Cardiac muscle cell (in vitro differentiated cells and primary cell): ENCODE measurements at places on chromosomes 12 and 14. TPM values are rescaled to one million over a fixed set of nuclear protein-coding genes. Genes with fewer than 3 reads are reported as not detected.
A peak's percentile ranks its signal among the peaks of the same experiment; 100 is the strongest.

DNA sequence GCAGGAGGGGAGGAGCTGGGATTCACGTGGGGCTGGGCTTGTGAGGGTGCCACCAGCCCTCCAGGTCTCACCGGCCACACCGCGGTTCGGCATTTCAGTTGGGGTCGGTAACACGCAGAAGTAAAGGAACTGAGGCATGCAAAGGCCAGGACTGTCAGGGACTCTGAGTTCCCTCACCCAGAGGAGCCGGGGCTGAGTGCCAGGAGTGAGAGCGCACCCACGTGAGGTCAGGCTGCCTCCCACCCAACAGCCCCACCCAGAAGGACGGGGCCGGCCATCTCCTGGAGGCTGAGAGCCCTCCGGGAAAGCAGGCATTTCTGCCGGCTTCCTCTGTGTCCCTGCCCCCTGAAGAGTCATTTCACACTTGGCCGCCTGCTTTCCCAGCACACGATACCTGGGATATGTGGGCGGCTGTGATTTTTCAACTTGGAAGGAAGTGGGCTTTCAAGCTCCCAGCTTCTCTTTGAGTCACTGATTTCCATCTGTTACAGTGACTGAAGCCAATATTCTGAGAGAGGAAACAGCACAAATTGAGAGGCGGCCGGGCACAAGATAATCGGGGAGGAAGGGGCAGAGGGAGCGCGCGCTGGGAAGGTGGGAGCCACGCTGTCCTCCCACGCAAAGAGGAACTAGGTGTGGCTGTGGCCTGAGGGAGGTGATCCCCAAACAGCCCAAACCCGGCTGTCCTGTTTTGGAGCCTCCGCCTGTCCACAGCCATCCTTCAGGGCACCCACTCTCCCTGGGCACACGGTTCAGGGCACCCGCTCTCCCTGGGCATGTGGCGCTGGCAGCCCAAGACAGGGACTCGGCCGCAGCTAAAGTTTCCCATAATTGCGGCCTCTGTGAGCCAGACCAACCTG is 19.0 kb downstream of the GALNT9 start:
- no peaks in the 10 kb centered on the region for H3K36me3 ChIP-seq
- H3K4me3 ChIP-seq: no peak overlapping the region
- no peaks in the 10 kb centered on the region for H3K4me1 ChIP-seq
- no peak for DNase-seq
- H3K27ac ChIP-seq: no peak overlapping the region
- H3K27me3 ChIP-seq: no peaks in the 10 kb centered on the region

DNA sequence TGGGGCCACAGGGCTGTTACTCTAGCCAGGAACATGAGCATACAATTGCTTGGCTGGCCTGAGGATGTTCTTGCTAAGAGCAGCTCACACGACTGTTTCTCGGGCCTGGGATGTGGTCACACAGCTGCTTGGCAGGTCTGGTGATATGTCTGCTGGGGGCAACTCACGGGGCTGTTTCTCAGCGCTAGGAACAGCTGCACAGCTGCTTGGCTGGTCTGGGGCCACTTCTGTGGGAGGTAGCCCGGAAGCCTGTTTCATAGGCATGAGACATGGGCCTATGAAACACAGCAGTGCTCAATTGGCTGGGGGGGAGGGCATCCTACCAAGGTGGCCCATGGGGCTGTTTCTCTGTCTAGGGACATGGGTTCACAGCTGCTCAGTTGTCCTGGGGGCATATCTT is 73.4 kb upstream of the DDHD1 start:
- H3K4me3 ChIP-seq: no peak overlapping the region
- DNase-seq: peak; percentile 85
- H3K27me3 ChIP-seq: no peaks in the 10 kb centered on the region

- no peaks in the 10 kb centered on the region for H3K4me1 ChIP-seq
- no peak overlapping the region for H3K27ac ChIP-seq
- no peaks in the 10 kb centered on the region for H3K27me3 ChIP-seq
- H3K4me3 ChIP-seq: no peak overlapping the region
- no peaks in the 10 kb centered on the region for H3K36me3 ChIP-seq
These were observed 5.0 kb downstream of the PTPN6 start for GRCh38 chr12:6956021-6956727.

GRCh38 chr12:57840726-57841125 is 5.8 kb downstream of the CTDSP2 start:
- H3K4me3 ChIP-seq: peak overlapping the region; percentile 8
- H3K27ac ChIP-seq: peak overlapping the region; percentile 87
- H3K4me1 ChIP-seq: peaks cover 86% of the 10 kb centered on the region
- DNase-seq: peak; percentile 66
- no peaks in the 10 kb centered on the region for H3K27me3 ChIP-seq

DNA sequence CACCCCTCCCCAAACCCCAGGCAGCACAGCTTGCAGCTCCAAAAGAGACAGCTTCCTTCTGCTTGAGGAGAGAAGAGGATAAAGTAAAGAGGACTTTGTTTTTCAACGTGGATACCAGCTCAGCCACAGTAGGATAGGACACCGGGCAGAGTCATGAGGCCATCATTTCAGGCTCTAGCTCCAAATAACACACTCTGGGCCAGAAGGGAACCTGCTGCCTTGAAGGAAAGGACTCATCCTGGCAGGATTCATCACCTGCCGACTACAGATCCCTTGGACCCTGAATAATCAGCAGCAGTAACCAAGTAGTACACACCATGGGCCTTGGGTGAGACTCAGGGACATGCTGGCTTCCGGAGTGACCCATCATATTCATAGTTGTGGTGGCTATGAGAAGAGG is 10.4 kb upstream of the CKAP4 start:
- DNase-seq: no peak
- H3K27ac ChIP-seq: no peak overlapping the region
- peaks cover 12% of the 10 kb centered on the region for H3K4me1 ChIP-seq
- H3K36me3 ChIP-seq: no peaks in the 10 kb centered on the region

GRCh38 chr12:66584673-66585072 is 94.2 kb downstream of the GRIP1 start:
- H3K36me3 ChIP-seq: no peaks in the 10 kb centered on the region
- no peak overlapping the region for H3K27ac ChIP-seq
- no peak overlapping the region for H3K4me3 ChIP-seq
- DNase-seq: no peak

GRCh38 chr14:92641306-92641705 is 107.1 kb downstream of the LGMN start:
- no peaks in the 10 kb centered on the region for H3K27me3 ChIP-seq
- no peak for DNase-seq
- no peak overlapping the region for H3K4me3 ChIP-seq
- no peaks in the 10 kb centered on the region for H3K36me3 ChIP-seq
- no peaks in the 10 kb centered on the region for H3K4me1 ChIP-seq
- no peak overlapping the region for H3K27ac ChIP-seq

DNA sequence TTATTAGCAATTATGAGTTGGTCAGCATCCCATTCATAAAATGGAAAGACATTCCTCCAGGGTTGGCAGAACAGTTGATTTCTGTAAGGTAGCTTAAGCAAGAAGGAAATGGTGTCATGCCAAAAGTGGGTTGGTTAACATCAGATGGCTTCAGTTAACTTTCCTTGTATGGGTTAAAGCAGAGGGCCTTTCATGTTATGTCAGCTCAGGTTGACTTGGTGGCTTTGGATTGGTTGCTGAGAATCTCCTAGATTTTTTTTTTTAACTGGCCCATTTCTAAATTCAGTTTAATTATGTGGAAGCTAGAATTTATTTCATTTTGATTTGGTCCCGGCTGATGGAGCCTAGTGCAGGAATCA is 87.8 kb downstream of the BBS10 start:
- H3K4me3 ChIP-seq: no peak overlapping the region
- no peaks in the 10 kb centered on the region for H3K36me3 ChIP-seq
- H3K27me3 ChIP-seq: no peaks in the 10 kb centered on the region
- H3K27ac ChIP-seq: no peak overlapping the region

DNA sequence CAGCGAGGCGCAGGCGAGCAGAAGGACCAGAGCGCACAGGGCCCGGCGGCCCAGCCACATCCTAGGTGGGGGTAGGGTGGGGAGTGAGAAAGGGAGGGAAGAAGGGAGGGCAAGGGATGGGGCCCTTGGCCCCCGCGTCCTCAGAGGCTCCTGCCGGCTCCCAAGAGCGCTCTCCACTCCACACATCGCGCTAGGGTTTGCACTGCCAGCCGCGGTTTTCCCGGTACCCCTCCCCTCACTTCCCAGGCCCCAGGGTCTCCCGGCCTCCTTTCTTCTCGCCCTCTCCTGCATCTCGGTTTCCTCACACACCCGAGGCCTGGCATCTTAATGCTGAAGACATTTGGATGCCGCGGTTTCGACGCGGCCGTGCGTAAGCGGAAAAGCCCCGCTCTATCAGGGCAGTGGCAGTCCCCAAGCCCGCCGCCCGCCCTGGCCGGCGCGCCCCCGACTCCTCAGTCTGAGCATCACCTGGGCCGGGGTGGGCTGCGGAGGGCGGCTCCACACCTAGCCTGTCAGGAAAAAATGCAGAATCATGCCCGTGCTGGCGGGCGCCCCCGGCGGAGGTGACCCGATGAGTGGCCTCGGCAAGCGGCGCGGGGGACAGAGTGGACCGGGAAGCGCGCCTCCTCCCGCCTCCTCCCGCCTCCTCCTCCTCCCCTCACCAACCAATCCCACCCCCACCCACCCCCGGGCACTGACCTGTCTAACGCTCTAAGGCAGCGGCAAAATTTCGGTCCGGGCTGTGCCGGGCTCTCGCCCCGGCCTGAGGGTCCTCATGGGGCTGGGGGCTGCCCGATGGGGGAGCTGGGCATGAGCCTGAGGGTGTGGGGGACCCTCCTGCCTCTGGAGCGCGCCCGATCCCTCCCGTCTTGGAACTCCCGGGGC is 686 bp downstream of the B4GALNT1 start:
- no peak overlapping the region for H3K27ac ChIP-seq
- H3K4me1 ChIP-seq: no peaks in the 10 kb centered on the region
- H3K4me3 ChIP-seq: peak overlapping the region; percentile 38
- H3K27me3 ChIP-seq: peaks cover 96% of the 10 kb centered on the region
- DNase-seq: no peak

DNA sequence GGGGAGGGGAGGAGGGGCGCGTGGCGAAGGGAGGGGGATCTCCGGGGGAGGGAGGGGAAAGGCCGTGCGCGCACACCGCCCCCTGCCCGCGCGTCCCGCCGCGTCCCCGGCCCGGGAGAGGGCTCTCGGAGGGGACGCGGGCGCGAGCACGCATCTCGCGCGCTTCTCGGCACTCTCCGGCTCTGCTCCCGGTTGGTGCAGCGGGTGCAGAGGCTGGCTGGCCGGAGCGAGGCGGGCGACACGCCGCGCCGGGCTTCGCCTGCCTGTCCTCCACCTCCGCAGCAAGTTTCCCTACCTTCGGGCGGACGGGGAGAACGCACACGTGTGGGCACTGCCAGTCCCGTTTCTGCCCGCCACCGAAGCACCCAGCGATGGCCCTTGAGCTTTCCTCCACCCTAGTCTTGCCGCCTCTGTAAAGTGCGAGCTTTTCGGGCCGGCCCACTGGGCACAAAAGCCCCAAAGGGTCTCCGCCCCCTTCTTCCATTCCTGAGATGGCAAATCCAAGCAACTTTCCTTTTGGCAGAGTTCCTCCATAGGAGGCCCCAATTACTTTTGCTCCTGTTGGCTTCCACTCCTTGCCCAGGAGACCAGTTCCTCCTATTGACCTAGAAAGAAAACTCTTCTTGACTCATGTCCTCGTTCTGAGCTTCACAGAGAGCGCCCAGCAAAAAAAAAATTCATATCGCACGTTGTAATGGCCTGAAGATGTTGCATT is 363 bp upstream of the CSAD start:
- DNase-seq: peak; percentile 82
- H3K4me3 ChIP-seq: peak overlapping the region; percentile 51
- peaks cover 38% of the 10 kb centered on the region for H3K36me3 ChIP-seq

GRCh38 chr12:8057839-8058238 is 8.3 kb downstream of the C3AR1 start:
- no peaks in the 10 kb centered on the region for H3K4me1 ChIP-seq
- no peaks in the 10 kb centered on the region for H3K27me3 ChIP-seq
- H3K4me3 ChIP-seq: no peak overlapping the region
- peaks cover 9% of the 10 kb centered on the region for H3K36me3 ChIP-seq

- H3K4me3 ChIP-seq: no peak overlapping the region
- no peak overlapping the region for H3K27ac ChIP-seq
- H3K36me3 ChIP-seq: no peaks in the 10 kb centered on the region
- H3K4me1 ChIP-seq: no peaks in the 10 kb centered on the region
These were observed 470.9 kb upstream of the CCDC196 start for GRCh38 chr14:66015071-66015780.

- DNase-seq: no peak
- no peaks in the 10 kb centered on the region for H3K36me3 ChIP-seq
- peaks cover 3% of the 10 kb centered on the region for H3K27me3 ChIP-seq
- H3K27ac ChIP-seq: peak overlapping the region; percentile 97
- H3K4me1 ChIP-seq: peaks cover 28% of the 10 kb centered on the region
These were observed 372 bp upstream of the DPF3 start for GRCh38 chr14:72894323-72894622.

DNA sequence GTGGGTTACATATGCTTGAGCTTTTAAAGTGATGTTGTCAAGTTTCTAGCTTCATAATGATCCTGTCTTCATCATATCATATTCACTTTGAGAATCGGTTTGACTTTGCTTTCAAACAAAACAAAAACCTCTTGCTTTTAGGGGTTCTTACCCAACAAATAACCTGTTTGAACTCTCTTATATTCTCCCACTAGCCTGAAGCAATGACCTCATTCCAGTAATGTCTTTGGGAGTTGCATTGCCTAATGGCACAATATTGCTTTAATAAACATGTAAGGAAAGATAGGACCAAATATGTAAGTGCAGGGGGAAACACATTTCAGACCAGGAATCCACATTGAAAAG is 27.7 kb downstream of the WBP11 start:
- H3K27me3 ChIP-seq: peaks cover 11% of the 10 kb centered on the region
- H3K27ac ChIP-seq: no peak overlapping the region
- H3K4me1 ChIP-seq: no peaks in the 10 kb centered on the region
- no peaks in the 10 kb centered on the region for H3K36me3 ChIP-seq

DNA sequence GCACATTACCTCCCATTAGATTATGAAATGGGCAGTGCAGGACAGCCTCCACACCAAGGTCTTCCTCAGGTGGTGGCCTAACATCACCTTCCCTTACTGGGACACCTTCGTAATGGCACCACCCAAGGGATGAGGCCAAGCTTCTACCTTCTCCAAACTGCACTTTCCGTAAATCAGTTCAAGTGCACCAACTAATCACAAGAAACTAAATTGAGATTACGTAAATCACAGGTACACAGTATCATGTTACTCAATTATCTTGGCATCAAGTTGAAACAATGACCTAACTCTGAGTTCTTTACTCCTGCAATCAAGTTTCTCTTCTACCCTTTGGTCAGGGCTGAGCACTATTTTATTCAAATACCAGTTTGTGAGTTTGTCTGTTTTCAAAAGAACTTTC is 13.8 kb downstream of the SLC41A2 start:
- H3K27me3 ChIP-seq: no peaks in the 10 kb centered on the region
- no peaks in the 10 kb centered on the region for H3K4me1 ChIP-seq
- no peak overlapping the region for H3K27ac ChIP-seq
- no peak for DNase-seq
- H3K4me3 ChIP-seq: no peak overlapping the region
- no peaks in the 10 kb centered on the region for H3K36me3 ChIP-seq

TAS2R14 gene
- 1.2 and 3.2 TPM in 2 replicates for total RNA-seq

CCDC175 gene
- total RNA-seq: not detected in 2 replicates

TCL1B gene
- not detected in 2 replicates for total RNA-seq

TAS2R42 gene
- total RNA-seq: not detected in 2 replicates

PRICKLE1 gene
- total RNA-seq: 58.8 and 71.4 TPM in 2 replicates
